ENCODE measurements at places on chromosomes 5 and 9.

DNA sequence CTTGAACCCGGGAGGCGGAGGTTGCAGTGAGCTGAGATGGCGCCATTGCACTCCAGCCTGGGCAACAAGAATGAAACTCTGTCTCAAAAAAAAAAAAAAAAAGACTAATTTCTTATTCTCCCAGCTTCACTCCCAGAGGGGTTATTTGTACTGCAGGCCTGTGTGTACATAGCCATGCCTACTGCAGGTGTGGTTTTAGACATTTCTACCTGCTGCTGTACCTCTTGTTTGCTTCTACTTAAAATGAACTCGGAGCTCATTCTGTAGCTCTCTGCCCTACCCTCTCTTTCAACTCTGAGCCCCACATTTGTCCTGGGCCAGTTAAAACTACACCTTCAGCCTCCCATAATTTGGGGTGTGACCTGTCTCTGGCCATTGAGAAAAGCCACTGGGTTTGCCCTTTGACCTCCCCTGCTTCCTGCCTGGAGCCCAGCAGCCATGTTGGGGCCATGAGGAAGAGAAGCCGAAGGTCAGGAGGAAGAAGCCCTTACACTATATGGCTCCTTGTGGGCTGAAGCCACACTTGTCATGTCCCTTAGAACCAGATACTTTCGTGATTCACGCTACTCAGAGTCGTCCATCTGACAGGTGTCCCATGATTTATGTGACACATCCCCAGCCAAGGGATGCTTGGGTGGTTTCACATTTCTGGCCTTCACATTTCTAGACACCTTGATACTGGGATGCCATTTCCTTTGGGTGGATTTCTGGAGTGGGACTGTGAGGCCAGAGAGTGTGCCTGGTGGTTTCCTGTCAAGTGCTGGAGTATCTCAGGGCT, 9.4 kb upstream of the CARD19 start:
- peak; percentile 33 for DNase-seq

- no peak for DNase-seq
These were observed 10.9 kb downstream of the ABL1 start for GRCh38 chr9:130845901-130846481.

DNA sequence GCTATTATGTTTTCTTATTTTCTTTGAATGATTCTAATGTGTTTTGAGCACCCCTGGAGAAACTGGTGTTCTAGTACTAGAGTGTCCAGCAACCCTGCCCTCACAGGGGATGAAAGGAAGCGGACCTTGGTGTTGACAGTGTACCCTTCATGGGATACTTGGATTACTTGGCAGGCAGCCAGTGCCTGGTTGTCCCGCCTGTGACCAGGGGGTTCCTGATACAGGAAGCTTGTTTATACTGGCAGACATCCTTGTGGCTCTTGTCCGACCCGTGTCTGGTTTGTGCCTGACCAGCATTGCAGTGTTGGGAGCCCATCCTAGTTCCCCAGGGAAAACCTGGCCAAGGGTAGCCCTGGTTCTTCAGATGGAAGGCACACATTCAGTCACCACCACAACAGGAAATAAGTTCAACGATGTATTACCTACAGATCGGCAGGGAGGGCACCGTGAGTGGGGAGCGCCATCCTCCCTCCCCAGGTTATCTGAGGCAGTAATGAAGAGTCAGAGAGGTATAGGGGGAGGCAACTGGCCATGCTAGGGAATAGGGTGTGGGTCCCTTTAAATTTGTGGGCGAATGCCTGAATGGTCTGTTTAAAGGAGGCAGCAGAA, 47.3 kb downstream of the CACNA1B start:
- DNase-seq, result no peak

DNA sequence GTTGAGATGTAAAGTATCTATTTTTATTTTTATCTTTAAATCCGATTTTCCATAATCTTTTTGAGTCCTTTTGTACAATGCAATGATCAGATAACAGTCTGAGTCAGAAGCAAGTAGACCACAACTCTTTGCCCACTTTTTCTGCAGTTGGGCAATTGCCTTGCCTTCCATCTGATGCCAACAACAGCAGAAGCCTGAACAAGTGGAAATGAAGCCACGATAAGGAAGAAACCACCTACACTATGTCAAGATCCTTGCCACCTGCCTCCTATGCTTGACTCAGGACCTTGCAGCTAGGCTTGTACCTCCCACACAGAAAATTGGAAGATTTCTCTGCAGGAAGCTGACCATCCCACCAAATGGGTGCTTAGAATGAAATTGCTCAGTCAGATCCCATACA, 78.6 kb downstream of the ANXA1 start:
- DNase-seq, result no peak

DNA sequence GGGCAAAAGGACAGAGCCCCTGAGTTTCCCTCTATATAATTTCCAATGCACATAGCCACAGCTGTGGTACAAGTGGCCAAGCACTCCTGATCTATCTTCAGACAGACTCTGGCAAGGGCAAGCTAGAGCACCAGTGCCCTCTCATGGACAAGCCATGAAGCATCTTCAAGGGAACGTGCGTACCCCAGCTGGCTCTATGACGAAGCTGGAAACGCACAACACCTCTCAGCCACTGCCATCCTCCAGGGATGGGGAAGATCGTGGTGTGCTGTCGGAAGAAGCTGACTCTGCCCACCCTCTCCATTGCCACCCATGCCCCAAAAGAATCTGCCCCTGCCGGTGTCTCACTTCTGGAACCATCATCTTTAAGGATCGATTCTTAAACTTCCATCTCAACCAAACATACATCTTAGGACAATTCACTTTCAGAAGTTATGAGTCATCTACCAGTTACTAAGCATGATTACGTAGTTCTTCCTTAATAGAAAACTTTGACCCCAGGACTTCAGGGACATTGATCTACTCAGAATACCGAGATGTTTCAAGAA, 482.9 kb downstream of the AGTPBP1 start:
- no peak for DNase-seq

- no peak for DNase-seq
These were observed 79.4 kb downstream of the PAM start for GRCh38 chr5:102834438-102834964.

DNA sequence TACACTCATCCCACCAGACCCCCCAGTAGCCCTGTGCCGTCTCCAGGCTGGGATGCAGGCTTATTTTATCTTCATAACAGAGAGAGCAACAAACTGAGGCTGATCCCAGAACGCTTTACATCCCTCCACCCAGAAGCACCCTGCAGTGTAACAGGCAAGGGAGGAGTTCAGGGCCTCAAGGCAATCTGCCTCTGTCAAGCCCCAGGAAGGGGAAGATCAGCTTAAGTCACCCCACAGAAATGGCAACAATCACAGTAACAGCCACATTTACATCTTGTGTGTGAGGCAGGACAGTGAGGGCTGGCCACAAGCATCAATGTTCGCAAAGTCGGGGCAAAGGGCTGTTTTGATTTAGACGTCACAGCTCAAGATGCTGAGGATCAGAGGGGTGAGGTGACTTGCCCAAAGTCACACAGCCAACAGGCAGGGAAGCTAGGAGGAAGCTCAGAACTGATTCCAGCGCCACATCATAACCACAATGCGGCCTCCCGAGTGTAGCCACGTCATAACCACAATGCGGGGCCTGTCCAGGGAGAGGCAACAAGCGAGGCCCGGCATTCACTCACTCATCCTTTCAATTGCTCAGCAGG, 14.4 kb downstream of the STK10 start:
- DNase-seq, result no peak

- peak; percentile 81 for DNase-seq
These were observed 9.1 kb upstream of the URM1 start for GRCh38 chr9:128361986-128362646.

- no peak for DNase-seq
These were observed 11.6 kb upstream of the TNFAIP8 start for GRCh38 chr5:119344231-119344630.

- DNase-seq, result no peak
These were observed 96.8 kb upstream of the NREP start for GRCh38 chr5:111853748-111854147.

DNA sequence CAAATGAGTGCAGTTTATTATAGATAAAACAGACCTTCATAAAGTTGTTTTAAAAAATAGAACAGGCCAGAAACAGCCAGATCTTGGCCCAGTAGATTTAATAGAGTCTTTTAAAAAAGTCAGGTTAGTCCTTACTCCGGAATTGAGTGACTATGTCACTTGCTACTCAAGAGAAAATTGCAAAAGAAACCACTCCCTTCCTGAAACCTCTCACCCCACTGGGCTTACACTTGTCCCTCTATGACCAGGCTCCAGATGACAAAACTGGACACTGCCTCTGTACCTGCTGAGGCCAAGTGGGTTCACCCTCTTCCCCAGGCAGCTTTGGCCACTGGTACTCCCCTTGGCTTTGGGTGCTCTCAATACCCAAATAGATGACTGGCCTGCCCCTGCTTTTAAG, 357.2 kb upstream of the TRPC7 start:
- no peak for DNase-seq

GRCh38 chr9:88077071-88077617, 61.1 kb downstream of the SPATA31C2 start:
- DNase-seq, result no peak

DNA sequence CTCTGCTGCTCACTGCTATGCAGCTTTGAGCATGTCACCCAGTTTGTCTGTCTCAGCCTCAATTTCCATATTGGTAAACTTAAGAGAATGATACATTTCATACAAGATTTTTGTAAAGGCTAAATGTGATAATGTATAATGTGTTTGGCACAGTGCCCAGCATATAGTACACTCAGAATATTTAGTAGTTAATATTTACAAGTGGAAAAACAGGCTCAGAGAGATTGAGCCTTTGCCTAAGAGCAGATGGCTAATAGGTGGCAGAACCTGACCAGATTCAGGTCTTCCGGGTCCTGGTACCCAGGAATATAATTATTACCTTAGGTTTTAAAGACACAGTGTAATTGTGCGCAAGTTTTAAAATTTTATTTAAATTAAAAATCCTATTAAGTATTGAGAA, 46.8 kb upstream of the KIAA1958 start:
- DNase-seq, result no peak

DNA sequence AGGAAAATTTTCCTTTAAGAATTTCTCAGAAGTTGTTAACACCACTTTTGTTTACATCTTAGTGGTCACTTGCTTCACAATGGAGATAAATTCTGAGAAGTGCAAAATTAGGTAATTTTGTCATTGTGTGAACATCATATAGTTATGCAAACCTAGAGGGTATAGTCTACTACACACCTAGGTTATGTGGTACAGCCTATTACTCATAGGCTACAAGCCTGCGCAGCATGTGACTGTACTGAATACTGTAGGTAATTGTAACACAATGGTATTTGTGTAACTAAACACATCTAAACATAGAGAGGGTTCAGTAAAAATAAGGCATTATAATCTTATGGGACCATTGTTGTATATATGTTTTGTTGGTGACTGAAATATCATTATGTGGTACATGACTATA, 388.7 kb upstream of the POU5F2 start:
- DNase-seq, result no peak

DNA sequence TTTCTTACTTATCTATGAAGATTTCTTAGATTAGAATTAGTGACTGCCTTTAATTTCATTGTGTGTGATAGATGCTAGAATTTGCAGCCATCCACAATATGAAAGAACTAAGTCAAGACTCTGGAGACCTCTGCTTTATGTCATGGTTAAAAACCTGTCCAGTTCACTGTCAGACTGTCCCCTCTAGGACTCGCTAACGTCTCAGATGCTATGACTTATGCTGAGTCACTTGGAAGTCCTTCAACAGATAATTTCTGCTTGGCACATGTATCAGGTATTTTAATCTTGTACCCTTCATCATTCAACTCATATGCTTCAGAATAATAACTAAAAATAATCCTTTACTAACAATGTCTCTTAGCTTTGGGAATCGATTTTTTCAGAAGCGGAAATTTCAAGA, 230.5 kb upstream of the DMAC1 start:
- DNase-seq, result no peak
